ENCODE measurements at places on chromosomes 16 and 17.

GRCh38 chr17:70848785-70849184, 679.5 kb downstream of the KCNJ2 start:
- DNase-seq = no peak

DNA sequence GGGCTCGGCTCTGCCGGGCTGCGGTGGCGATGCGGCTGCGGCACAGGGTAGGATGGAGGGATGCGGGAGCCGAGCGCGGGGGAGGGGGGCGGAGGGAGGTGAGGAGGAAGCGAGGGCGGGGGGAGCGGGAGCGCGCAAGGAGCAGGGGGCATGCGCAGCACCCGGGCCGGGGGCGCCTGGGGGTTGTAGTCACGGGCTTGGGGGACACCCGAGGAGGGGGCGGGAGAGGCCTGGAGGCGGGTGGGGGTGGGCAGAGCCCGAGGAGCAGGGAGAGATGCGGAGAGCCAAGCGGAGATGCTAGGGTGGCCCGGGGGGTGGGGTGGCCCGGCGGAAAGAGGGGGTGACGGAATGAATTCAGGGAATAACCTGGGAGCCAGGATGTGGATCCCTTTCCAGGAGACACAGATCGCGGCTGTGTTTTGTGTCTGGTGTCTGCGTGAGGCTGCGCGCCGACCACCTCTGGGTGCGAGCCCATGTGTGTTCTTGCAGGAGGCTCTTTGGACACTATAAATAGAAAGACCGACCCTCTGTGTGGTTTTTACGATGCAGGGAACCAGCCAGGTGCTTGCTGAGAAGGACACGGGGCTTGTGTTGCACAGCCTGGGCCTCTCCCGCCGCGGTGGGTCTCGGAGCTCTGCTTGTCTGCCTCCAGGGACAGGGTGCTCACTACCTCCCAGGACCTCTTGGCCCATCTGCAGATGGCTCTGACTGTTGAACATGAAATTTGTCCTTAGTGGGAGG, at the start of gene STX1B:
STX1B (minus strand) TSS at position 54 of the 741 bp plus-strand sequence. CDS start 242 bp downstream, outside the sequence.
- DNase-seq = peak; percentile 59

DNA sequence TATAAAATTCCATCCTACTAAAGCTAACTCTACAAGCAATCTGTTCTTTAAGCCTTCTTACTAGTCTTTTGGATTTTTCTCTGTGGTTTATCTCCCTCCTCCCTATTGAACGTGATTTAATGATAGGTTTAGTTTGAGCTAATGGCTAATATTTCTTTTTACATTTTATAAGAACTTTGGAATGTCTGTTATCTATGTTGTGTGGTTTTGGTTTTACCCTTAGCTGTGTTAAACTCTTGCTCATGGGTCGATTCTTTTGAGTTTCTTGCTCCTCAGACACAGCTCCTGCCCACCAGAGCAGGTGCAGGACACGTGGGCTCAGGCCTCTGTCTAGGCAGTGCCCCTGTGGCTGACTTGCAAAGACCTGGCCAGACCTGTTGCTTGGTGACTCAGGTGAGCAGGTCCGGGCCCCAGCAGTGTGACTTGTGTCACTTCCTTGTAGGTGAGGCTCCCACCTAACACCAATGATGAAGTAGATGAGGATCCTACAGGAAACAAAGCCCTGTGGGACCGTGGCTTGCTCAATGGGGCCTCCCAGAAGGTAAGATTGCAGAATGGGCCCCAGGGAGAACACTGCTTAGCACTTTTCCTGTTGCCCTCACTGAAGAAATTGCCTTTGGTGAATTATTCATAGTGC, 45.1 kb downstream of the SF3B3 start:
- no peak for DNase-seq

- no peak for DNase-seq
Observed at GRCh38 chr17:78132084-78132676, 1.6 kb downstream of the TMC8 start.

DNA sequence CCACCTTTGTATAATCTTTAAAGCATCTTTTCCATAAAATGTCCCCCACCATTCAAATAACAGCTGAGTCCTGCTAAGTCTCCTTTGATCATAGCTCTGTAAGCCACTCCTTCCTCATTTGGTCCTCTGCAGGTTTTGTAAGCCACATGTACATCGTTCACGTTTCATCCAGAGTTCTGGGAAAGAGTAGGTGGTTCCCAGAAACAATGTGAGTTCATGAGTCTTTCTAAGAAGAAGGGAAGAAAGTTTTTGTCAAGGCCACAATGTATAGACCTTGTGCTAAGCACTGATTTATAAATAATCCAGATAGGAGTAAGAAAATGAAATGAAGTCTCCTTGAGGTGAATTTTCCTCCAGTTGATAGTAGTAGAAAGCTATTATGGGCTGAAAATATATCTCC, 8.7 kb upstream of the ANKS4B start:
- DNase-seq = no peak

Measured in activated T-cell treated with anti-CD3 and anti-CD28 coated beads, Interleukin-2, amount 50 U/mL, for 1 hour (primary cell).